Stimulated activated CD8-positive, alpha-beta memory T cell treated with anti-CD3 and anti-CD28 coated beads, Interleukin-4, amount 100 ng/mL, for 24 hours (primary cell): ENCODE measurements at places on chromosomes 6 and 20.

- no peak for DNase-seq
Measured at GRCh38 chr6:142118328-142118727, 14.4 kb upstream of the GJE1 start.

DNA sequence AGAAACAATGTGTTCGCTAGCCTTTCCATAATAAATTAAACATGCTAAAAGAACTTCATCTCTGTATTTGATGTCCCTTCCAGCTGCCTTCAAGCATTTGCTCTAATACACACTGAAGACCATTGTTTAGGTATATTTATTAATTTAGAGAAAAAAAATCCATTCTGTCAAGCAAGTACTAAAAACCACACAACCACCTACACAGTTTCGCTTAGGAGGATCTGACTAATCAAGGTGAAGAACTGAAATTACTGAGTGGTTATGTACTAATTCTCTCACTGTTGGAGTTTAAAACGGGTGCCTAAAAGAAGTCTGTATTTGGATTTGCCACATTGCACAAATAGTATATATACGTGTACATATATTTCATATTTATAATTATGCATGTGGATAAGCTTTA is 58.9 kb downstream of the GMDS start:
- DNase-seq: no peak

DNA sequence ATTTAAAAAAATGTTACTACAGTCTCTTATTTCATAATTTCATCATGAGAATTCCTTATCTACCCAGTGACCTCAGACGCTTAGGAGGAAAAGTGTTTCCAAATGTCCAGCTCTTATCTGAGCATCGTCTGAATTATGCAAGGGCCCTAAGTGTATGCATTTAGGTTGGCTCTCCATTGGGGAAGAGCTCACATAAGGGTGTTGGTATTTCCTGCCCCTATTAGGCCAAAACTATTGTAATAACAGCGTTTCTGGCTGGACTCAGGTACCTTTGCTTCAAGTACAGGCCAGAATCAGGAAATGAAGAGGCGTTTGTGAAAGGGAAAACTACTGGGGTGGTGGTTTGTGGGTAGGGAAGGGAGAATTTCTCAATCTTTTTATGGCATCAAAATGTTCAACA is 40.4 kb upstream of the SGK1 start:
- DNase-seq: no peak

DNA sequence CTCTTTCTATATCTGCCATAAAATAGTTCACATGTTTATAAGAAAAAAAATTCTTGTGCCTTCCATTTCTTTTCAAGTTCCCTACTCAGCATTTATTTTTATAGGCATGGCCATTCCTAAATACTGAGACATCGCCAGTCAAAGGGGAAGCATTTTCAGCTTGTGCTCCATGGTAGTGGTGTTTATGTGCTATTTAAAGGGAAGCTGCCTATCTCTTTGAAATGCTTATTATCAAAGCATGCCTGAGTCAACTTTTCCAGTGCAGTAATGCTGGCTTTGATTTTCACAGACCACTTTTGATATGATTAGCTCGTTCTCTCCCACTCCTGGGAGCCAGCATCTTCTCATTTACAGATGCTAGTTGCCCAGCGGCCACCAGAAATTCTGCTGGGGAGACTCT is 124.1 kb upstream of the RIN2 start:
- no peak for DNase-seq

DNA sequence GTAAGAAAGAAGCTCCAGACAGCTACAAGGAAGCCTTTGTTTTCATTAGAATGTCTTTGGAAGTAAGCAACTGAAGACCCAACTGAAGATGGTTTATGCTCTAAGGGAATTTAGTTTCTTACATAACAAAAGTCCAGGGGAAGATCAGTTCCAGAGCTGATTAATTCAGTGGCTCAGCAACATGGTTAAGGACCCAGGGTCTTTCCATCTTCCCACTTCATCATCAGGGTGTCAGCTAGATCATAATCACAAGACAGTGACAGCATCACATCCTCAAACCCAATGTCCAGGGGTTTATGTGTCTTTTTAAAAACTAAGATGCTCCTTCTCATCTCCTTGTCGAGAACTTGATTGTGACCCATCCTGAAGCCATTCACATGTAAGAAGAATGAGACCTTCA is 119.7 kb upstream of the PRDM1 start:
- DNase-seq: no peak

DNA sequence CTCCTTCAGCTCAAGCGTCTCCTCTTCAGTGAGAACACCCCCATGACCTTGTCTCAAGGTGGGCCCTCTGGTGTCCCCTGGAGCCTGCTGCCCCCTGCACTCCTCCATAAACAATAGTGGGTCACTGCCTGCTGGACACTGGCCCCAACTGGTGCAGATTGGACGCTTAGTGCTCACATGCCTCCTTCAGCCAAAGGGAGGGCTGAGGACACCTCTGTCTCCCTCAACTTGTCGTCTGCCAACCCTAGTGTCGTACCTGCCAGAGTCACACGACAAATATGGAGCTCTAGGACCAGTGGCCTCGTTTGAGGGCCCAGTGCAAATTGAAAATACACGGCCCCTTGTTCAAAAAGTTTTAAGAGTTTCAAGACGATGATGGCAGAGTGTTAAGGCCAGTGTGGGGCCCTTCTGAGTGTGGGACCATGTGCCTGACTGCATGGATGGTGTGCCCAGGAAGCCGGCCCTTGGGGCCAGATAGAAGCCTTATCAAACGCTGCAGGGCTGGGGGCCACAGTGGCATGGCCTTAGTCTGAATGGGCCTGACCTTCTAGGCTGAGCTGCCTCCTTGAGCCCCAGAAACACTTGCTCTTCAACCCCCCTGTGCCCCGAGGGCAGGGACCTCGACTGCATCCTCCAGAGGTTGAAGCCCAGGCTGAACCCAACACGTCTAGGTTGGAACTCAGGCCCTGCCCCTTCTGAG is 20.1 kb downstream of the APCDD1L start:
- no peak for DNase-seq

GRCh38 chr6:30453508-30454116 is 35.7 kb upstream of the HLA-E start:
- peak; percentile 76 for DNase-seq

DNA sequence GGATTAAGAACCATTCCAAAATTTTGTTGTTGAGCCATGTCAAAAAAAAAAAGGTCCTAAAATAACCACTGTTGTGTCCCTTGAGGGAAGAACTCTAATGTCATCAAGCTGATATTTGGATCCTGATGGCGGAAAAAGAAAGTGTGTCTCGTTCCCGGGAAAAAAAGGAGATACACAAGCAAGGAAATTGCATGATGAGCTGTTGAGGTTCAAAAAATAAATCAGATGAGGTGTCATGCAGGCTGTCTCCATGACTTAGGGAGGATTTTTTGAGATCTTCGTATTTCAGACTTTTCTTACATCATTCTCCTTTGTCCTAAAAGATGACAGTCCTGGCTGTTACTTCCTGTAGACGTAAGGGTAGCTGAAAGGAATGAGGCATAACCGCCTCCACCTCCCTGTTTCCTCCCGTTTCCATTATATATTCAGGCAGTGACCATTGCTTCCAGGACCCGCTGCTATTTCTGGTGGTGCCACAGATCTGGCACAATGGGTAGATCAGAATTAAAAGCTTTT is 117.3 kb upstream of the TNFAIP3 start:
- DNase-seq: no peak

- DNase-seq: no peak
Measured at GRCh38 chr6:114344246-114344970, 1.6 kb upstream of the HS3ST5 start.

- no peak for DNase-seq
Measured at GRCh38 chr20:46229478-46230105, 78.7 kb downstream of the CDH22 start.

GRCh38 chr6:25439368-25439767 is 160.2 kb downstream of the CARMIL1 start:
- DNase-seq: no peak

DNA sequence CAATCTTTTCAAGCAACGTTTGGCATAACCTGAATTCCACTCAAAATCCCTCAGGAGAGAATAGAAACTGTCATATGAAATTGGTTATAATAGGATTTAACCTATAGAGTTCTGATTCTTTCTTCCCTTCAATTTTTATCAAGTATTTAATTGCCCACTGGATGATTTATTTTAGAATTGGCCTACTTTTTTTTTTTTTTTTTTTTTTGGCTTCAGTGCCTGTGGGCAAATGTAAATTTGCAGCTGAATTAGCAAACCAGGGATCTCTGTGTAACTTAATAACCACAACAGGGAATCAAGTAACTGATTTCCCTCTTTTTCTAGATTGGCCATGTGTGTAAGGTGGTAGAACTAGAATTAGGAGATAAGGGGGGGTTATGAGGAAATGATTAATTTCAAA is 157.0 kb downstream of the SOX4 start:
- DNase-seq: no peak

- DNase-seq: no peak
Measured at GRCh38 chr6:42564506-42564825, 637 bp downstream of the UBR2 start.

DNA sequence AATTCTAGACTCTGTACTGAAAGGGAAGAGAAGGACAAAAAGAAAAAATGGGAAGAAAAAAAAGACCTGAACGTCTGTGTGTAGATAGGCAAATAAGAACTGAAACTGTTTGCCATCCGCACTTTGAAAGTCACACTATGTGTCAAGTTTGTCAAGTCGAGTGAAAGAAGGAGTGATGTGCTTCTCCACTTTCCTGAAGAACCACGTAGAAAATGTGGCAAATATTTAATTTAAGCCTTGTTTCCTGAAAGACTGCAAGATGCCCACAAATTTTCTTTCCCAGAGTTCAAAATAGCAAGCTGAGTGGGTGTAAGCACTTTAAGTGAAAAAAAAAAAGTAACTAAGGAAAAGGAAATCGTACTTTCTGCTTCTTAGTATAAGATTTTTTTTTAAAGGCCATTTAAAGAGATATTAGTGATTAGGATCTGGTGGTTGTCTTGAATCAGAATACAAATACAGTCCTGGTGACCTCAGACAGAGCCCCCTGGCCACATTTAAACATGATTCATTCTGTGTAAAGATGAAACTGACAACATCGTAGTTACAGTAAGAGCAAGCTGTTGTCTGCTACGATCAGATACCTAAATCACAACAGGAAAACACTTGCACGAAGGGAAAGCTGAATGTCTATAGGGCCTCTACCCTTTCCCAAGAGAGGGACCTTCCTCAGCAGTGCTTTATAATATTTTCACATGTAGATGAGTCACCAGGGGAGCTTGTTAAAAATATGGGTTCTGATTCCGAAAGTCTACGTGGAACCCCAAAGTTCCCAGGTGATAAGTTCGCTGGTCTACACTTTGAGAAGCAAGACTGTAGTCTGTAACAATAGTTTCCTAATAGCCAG is 102.3 kb downstream of the HIVEP2 start:
- no peak for DNase-seq

DNA sequence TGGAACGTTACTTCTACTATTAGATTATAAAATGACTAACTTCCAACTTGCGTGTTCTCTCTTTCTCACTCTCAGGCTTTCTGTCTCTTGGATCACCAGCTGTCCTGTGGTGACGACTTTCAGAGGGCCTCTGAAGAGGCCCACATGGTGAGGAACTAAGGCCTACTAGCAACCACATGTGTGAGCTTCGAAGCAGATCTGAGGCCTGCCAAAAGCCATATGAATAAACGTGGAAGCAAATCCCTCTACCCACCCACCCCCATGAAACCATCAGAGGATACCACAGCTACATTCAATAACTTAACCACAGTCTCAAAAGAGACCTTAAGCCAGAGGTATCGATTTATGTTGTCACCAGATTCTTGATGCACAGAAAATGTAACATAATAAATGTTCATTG is 13.5 kb upstream of the BMP5 start:
- DNase-seq: no peak

DNA sequence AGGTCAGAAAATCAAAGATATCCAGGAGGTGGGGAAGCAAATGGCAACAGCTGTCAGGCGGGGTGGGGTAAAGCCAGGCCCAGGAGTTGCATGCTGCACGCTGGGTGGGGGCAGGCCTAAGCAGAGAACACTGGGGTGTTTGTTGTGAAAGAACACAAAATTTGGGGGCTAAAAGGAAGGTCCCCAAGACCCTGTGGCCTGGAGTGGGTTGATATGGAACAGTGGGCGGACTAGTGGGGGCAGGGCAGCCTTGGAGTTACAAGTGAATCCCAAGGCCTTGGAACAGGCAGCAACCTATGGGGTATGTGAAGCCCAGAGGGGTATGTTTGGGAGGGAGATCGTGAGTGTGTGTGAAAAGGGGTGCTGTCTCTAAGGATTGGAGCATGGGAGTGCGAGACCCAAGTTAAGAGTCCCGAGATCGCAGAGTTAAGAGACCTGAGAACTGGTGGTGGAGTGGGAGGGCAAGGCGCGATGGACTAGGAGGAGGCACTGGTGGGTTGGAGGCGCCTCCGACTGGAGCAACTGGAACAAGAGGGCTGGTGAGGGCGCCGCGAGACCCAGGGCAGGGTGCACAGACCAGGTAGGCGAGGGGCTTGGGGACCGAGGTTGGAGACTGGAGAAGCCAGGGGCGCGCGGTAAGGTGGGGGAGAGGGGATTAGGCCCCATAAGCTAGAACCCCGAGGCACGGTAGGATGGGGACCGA is 658 bp downstream of the CUL7 start:
- DNase-seq: no peak

DNA sequence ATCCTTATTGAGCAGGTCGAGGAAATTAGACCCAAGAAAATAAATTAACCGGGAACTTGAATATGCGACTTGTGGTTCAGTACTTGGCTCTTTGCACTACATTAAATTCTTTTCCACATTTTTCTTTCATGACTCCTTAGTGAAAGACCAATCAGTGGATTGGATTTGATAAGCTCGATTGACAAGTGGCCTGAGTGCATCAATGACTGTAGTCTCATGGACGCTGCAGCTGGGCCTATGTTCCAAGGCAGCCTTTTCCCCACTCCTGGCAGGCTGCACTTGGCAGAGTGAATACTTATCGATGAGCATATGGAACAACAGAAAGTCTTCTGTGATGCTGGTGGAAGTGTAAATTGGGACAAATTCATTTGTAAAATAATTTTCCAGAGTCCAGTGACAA is 210.8 kb upstream of the EXOC2 start:
- no peak for DNase-seq

- DNase-seq: no peak
Measured at GRCh38 chr6:52180787-52181558, 5.2 kb upstream of the IL17A start.

DNA sequence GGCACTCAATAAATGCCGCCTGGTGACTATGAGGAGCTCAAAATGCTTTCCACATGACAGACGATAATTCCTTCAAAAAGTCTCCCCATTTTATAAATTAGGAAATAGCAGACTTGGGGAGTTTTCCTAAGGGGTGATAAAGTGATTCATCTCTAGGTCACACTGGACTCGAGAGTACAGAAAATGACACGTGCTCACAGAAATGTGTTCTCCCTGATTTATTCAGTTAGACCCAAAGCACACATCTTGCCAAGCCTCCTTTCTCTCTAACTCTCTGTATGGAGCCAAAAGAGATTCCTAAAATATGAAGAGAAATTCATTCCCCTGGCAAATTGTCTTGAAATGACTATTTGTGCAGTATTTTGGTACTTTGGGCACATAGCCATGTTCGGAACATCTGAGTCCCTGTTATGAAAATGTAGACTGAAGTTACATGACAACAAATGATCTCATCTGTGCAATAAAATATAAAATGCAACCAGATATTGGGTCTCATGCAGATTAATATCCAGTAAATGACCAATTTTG is 381.1 kb downstream of the TFAP2B start:
- no peak for DNase-seq

GRCh38 chr6:136737871-136738691 is 54.2 kb downstream of the MAP3K5 start:
- DNase-seq: no peak
